ENCODE measurements at places on chromosomes 2 and 18. TPM values are rescaled to one million over a fixed set of nuclear protein-coding genes. Genes with fewer than 3 reads are reported as not detected.

DNA sequence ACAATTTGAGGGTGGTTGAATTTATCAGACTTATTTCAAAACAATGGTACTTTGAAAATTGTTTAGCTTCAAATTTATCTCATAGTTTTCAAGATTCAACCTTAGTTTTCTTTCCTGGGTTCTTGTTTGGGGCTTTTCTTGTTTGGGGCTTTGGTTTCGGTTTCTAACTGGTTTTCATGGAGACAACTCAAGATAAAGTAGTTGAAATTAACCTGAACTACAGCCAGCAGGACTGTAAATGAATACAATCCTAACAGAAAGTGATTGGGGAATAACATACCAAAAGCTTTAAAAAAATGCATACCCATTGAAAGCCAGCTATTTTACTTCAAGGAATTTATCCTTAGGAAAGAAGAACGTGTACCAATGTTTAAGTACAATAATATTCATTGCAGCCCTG, 133.5 kb upstream of the SLC14A2 start:
- no peak for ATAC-seq

GRCh38 chr18:59141294-59142068, 1.8 kb downstream of the SEC11C start:
- ATAC-seq: no peak

TMEM198 gene
- total RNA-seq: 1.2 TPM

DNA sequence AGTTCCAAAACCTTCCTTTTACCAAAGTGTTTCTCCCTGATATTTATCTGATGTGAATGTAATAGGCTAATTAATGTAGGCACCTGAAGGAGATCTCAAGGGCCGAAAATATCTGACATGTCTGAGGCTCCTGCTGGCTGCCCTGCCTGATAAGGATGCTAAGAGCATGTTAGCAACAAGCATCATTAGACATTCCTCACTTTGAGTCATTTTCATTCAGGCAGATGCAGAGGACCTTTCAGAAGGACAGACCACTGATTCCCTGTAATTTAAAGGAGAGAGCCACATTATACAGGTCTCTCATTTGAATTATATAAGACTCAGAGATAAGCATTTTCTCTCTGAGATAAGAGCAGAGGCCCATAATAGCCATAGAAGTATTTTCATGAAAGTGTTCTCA, 222.4 kb upstream of the NCKAP5 start:
- ATAC-seq: no peak

- peak; percentile 52 for ATAC-seq
Observed at GRCh38 chr2:12168791-12169388, 422.5 kb downstream of the LPIN1 start.

GNAL gene
- 8.8 TPM for total RNA-seq

GKN1 gene
- total RNA-seq: not detected

DNA sequence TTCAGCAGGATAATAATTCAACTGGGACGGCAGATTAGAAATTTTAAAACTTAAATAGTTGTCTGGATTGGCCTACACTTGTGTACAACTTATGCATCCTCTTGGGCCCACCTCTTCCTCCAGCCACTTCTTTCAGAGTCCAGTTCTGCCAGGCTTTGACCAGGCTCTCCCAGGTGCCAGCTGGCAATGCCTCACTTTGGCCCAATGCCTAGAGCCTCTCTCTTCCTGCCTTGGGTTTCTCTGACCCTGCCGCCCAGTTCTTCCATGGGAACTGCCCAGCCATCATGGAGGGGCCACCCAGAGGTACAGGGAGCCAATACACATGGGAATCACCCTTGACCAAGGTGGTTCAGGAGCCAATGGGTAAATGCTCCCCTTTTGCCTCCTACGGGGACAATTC, 135.5 kb downstream of the IRS1 start:
- no peak for ATAC-seq

- no peak for ATAC-seq
Observed at GRCh38 chr18:67134911-67135310, 381.6 kb downstream of the DSEL start.

- peak; percentile 61 for ATAC-seq
Observed at GRCh38 chr2:224085246-224085645, 46.2 kb upstream of the SERPINE2 start.

- ATAC-seq: no peak
Observed at GRCh38 chr2:188244383-188244782, 47.3 kb upstream of the GULP1 start.

- no peak for ATAC-seq
Observed at GRCh38 chr2:105103481-105103880, 65.6 kb downstream of the MRPS9 start.

GRCh38 chr2:176080540-176081375, 3.0 kb downstream of the EVX2 start:
- ATAC-seq: no peak

DNA sequence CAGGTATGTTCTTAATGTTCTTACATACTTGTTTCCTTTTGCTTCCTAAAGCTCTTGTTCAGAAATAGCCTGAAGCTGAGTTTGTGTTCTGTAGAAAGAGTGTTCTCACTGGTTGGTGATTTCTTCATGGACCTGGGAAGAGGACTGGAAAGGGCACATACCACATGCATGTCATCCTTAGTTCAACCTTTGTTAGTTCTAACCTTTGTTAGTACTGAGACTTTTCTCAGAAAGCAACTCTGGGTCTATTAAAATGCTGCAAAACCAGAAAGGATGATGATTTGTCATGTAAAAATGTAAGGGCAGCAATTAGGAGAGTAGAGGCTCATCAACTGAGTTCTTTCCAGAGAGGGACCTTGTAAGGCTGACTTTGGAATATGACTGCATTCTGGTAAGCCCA, 2.5 kb upstream of the FAP start:
- peak; percentile 96 for ATAC-seq

- no peak for ATAC-seq
Observed at GRCh38 chr2:229611360-229611759, 103.0 kb downstream of the DNER start.

GRCh38 chr18:56083097-56083521, 495.1 kb upstream of the TCF4 start:
- no peak for ATAC-seq

DNA sequence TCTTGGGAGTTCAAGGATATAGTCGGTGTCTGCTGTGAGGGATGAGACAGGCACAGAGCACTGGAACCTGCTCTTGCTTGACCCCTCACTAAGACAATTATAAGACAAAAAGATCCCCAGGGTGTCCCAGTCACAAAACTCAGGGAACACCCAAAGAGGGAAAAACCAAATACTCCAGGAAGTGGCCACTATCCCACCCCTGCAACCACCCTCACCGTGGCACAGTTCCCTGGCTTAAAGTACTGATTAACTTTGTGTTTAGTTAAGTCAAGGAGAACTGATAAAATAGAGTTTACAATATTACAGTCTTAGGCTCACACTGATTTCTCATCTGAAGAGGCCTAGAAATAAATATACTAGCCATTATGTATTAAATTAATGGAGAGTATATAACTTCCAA, 13.5 kb downstream of the IL36B start:
- ATAC-seq: no peak

GRCh38 chr18:25503567-25504081, 151.7 kb upstream of the ZNF521 start:
- ATAC-seq: peak; percentile 42

- ATAC-seq: no peak
Observed at GRCh38 chr2:83221258-83221657, 1237.8 kb downstream of the SUCLG1 start.

DNA sequence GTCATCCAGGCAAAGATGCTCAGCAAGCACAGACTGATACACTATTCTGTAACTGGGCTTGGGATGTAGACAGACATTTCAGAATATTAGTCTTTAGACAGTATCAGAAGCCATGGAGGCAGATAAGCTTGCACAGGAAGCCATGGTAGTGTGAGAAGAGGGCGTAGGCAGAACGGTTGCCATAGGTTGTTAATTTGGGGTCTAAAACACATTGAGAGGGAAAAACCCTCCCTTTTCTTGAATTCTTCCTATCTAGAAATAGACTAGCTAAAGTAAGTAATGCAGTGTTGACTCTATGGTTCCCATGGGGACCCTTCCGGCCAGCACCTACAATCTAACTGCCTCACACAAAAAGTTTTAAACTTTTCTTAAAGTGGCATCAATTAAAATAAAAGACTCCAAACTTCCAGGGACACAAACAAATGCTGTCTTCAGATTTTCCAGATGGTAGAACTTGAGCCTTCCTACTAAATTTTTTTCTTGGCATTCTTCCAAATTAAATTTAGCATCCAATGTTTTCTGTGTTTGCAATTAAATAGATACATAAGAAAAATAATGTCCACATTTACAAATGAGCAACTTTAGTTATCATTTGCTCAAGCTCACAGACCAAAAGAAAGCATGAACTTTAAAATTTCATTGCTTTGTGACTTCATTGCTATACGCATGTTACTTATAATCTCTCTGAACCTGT, 1.9 kb downstream of the PRKRA start:
- no peak for ATAC-seq

GRCh38 chr2:189674374-189675112, at the start of gene ANKAR:
TSS of gene ANKAR (plus strand) at chr2:189674670. CDS start at chr2:189676491, 1,821 bp downstream.
- peak; percentile 96 for ATAC-seq

DNA sequence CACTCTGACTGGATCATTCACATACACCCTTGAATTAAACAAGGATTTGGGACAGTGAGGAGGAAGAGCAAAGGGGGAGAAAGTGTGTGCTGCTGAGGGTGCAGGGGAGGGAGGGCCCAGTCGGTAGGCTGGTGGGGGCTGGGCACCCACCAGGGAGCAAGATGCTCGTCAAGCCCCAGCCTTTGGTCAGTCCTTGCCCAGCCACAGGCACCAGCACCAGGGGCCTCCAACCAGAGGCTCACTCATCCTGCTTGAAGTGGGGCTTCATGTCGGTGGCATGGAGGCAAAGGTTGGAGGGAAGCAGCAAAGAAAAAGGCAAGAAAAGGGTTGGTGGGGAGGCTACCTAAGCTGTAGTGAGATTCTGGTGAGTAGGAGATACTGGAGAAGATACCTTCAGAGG, 21.9 kb downstream of the CDC42EP3 start:
- ATAC-seq: no peak

REEP1 gene
- total RNA-seq: 1.6 TPM
